ENCODE measurements at places on chromosomes 6 and 20.

DNA sequence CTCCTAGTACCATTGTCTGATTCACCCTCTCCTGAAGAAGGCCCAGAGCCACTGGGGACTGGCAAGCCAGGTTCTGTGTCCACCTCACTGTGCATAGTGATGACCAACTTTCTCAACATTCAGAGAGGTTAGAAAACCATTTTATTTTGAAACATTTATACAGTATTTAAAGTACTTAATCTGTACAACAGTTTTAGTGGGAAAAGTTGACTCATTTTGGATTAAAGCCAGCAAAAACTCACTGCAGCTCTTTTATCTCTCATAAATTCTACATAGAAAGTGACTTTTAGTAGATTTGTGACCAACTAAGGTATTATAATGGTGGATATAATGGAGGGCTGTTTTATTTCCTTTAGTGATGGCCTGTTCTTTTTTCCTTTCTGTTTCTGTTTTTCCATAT, 9.7 kb downstream of the TULP4 start:
- no peak for DNase-seq

DNA sequence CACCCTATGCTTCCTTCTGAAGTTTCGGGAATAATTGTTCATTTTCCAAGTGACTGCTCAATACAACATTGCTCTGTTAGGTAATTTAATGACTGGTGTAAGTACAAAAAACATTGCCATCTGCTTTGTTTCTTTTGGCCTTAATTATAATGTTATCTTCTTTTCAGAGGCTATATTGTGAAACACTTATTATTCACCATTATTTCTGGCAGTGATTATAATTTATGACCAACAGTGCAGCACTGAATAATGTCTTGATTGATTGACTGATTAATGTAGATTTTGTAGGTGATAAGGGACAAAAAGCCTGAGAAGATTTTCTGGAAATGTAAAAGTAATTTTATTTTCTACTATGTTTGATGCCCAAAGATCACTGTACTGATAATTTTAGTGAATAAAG, 377.7 kb downstream of the PLCB1 start:
- DNase-seq, result no peak

DNA sequence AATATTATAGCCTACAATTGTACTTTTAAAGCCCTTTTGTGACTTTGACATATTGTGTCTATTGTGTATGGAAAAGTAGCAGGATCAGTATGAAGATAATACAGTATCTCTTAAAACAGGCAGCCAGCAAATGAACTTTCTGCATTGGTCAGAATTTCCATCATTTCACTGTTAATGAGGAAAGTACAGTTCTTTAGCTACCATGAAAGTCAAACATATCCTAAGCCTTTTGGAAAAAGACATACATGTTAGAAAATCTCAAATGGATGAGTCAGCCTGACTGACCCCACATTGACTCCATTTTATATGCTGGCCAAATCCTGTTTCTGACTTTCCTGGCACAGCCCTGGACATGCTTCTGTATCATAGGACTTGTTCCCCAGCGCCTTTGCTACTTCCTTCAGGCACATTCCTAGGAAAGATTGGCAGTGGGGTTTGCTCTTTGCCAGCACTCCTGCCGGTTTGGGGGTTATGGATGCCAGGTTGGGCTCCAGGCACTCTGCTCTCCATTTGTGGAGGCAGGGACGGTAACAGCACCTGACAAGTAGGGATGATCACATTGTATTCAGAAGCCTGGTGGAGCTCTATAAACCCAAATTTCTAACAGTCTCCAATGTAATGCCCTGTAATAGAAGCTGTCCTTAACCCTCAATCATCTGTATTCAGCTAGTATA, 43.7 kb downstream of the TOP1 start:
- DNase-seq, result no peak

GRCh38 chr6:146041282-146041681, 12.4 kb downstream of the GRM1 start:
- no peak for DNase-seq

DNA sequence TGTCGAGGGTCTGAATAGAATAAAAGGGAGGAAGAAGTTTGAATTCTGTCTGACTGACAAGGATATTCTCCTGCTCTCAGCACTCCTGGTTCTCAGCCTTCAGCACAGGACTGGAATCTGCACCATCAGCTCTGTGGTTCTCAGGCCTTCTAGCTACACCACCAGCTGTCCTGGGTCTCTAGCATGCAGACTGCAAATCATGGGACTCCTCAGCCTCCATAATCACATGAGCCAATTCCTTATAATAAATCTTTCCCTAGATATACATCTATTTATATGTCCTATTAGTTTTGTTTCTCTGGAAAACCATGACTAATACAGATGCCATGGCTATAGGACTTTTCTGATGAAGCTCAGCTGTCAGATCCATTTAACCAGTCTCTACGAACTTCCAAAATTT, 132.8 kb upstream of the ECI2 start:
- DNase-seq, result no peak

DNA sequence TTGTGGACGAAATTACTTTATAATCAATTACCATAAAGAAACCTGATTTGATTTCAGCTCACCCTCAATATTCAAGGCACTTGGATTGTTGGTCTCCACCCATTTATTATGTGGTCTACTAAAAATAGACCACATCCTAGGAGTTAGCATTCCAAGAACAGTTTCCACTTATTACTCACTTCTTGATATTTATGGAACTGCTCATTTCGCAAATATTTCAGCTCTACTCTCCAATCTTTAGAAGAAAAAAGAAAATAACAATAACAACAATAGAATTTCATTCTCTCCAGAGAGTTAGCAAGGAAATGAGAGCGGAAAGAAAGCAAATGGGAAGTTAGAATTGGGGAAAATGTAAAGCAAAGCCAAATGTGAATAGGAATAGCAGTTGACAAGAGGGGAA, 26.2 kb upstream of the HDAC2 start:
- DNase-seq, result no peak

DNA sequence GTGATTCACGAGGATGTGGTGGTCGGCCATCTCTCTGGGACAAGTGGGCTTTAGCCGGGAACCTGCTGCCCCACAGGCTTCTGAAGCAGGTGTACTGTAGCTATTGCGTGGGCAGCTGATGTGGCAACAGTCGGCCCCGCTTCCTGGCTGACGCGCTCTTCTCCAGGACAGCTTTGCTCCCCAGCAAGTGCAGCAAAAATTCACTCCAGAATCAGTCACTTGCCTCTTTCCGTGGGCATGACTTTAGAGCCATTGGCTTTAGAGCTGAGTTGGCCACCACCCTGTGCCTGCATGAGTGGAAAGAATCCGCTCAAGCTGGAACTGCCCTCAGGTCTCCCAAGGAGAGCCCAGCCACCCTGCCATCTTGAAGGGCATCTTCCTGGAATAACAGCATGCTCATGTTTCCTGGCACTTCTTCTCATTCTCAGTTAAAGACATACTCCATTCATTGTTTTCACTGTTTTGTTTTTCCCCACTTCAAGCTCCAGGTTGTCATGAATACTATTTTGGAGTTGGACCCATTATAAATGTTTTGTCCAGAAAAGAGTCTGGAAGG, 178.3 kb downstream of the ZDHHC14 start:
- no peak for DNase-seq

- DNase-seq, result no peak
Measured at GRCh38 chr6:125807293-125807692, 16.5 kb downstream of the NCOA7 start.
